Prostate gland (tissue), 2 donors: ENCODE measurements at places on chromosomes 1 and 21. TPM values are rescaled to one million over a fixed set of nuclear protein-coding genes. Genes with fewer than 3 reads are reported as not detected.

OR2L13 gene
- not detected for total RNA-seq

CGN gene
- total RNA-seq: 37.5 TPM

LYSMD1 gene
- 19.3 TPM for total RNA-seq

DNA sequence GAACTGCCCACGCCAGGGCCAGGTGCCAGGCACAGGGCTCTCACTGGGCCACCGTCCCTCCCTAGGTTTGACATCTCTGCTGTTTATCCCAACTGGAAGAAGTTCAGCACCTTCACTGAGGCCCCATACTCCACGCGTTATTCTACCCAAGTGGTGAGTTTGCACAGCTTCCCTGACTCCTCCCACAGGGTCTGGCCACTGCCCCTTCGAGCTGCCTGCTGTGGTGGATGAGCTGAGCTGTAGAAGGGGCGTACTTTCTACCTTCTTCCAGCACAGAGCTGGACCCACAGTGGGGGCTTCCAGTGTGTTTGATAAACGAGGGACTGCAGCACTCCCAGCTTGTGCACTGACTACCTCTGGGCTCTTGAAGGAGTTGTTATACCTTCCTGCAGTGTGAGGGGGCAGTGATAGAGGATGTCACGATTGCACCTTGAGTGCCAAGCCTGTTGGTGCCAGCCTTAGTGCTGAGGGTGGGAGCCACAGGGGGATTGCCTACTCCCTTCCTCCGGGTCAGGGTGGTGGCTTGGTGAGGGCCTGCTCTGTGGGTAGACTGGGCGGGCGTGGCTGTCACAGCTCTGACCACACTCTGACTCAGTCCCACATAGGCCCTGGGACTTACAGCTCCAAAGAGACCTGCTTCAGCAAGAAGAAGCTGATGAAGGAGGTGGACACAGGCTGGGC lies 5.9 kb upstream of the TTC22 start:
- DNase-seq: no peak
- no peaks in the 10 kb centered on the region for H3K4me1 ChIP-seq
- no peaks in the 10 kb centered on the region for H3K36me3 ChIP-seq

DNA sequence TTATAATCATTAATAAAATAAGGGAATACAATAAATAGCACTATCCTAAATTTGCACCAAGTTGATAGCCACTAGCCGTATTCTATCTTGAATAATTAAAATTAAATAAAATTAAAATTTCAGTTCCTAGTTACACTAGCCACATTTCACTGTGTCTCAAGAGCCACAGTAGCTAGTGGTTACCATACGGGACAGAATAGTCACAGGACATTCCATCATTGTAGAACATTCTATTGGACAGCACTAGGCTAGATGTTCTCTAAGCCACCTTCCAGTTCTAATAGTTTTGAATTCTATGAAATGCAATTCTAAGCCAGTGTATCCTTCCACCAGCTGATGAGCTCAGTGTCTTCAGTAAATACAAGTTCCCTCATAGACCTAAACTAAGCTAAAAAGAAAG lies 71.1 kb upstream of the GOLT1A start:
- H3K4me1 ChIP-seq: peaks cover 30% of the 10 kb centered on the region
- H3K27ac ChIP-seq: no peak overlapping the region
- H3K4me3 ChIP-seq: no peak overlapping the region
- no peaks in the 10 kb centered on the region for H3K36me3 ChIP-seq

SHE gene
- total RNA-seq: 5.4 TPM

DNA sequence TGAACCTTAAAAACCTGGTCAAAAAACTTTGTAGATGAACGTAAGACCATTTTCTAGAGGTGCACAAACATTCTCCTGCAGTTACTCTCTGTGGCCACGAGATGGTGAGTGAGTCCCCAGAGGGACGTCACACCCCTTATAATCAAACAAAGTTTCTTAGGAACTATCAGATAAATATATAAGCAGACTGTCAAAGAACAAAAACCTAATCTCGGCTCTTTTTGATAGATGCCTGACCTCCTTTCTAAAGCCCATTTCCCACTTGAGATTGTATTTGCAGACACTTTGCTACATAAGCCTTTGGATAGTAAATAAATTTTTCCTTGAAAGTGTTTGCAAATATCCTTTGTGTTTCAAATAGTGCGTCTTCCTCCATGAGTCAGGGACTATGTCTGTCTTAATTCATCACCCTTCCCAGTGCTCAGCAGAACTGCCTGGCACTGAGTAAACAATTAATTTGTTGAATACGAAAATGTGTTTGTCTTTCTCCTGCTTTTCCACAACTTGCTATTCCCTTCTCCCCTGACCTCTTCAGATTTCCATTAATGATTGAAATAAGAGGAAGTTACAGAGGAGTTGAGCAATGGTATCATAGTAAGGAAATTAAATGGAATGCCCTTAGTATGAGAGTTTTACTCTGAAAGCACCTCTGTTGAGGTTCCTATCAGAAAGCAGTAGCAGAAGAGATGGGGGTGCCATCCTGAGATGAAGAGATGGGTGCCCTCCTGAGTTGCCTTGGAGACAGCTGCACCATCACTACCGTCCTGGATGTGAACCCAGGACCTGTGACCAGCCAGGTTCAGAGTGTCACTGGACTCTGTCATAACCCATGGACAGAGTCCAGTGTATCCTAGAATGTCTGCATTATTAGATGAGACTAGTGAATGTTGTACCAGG lies 57.8 kb upstream of the RAVER2 start:
- no peaks in the 10 kb centered on the region for H3K36me3 ChIP-seq
- no peak overlapping the region for H3K4me3 ChIP-seq
- no peak overlapping the region for H3K27ac ChIP-seq
- H3K27me3 ChIP-seq: no peaks in the 10 kb centered on the region
- peak; percentile 16 for DNase-seq

MNDA gene
- total RNA-seq: 11.4 TPM

SORT1 gene
- 164 TPM for total RNA-seq
